ENCODE measurements at places on chromosomes 2 and 18. TPM values are rescaled to one million over a fixed set of nuclear protein-coding genes. Genes with fewer than 3 reads are reported as not detected.

Gene CCDC195
- not detected for total RNA-seq

Gene CD207
- not detected for total RNA-seq

Gene NLRC4
- total RNA-seq = not detected

Gene DNAH7
- 0.20 TPM for total RNA-seq

Gene RGPD6
- 9.3 TPM for total RNA-seq

Gene THSD7B
- total RNA-seq = not detected

Gene TSPYL6
- not detected for total RNA-seq

Gene DNAJC5G
- not detected for total RNA-seq

- no peaks in the 10 kb centered on the region for H3K27me3 ChIP-seq
- DNase-seq = no peak
- H3K4me3 ChIP-seq = no peak overlapping the region
- H3K4me1 ChIP-seq = peaks cover 67% of the 10 kb centered on the region
These were observed 370.8 kb downstream of the TNS1 start for GRCh38 chr2:217632043-217632442.

DNA sequence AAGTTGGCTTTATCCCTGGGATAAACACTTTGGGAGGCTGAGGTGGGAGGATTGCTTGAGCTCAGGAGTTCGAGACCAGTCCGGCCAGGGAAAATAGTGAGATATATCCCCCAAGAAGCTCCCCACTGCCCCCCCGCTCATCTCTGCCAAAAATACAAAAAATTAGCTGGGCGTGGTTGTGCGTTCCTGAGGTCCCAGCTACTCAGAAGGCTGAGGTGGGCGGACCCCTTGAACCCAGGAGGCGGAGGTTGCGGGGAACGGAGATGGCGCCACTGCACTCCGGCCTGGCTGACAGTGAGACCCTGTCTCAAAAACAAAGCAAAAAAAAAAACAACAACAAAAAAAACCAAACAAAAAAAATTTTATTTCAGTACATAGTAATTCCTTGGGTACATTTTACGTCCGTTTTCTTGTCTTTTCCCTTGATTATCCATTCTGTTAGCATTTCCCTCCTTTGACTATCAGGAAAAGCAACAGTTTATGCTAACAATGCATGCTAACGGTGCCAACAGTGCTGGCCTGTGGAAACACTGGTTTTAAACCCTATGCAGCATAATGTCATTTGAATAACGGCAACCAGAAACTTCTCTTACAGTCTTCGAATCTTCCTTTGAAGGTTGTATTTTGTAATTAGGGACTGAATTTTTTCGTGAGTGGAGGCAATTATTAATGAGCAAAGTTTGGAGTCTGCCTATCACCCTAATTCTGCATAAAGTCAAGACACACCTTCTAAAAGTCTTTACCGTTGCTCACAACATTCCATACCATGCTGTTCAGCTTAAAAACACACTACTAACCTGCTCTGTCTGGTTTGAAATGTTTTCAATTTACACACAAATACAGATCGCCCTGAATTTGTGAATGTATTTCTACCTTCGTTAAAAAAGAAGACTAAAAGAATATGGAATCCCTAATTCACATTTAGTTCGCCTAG lies 721 bp upstream of the MIB1 start:
- H3K27me3 ChIP-seq = no peaks in the 10 kb centered on the region
- DNase-seq = no peak
- H3K4me3 ChIP-seq = peak overlapping the region; percentile 94
- peak overlapping the region; percentile 99 for H3K27ac ChIP-seq
- H3K36me3 ChIP-seq = peaks cover 6% of the 10 kb centered on the region

- peaks cover 2% of the 10 kb centered on the region for H3K36me3 ChIP-seq
- no peaks in the 10 kb centered on the region for H3K4me1 ChIP-seq
- no peak for DNase-seq
- no peak overlapping the region for H3K4me3 ChIP-seq
- no peak overlapping the region for H3K27ac ChIP-seq
- H3K27me3 ChIP-seq = peaks cover 23% of the 10 kb centered on the region
These were observed 6.0 kb downstream of the LHCGR start for GRCh38 chr2:48749291-48750127.

GRCh38 chr18:10563886-10564285 lies 38.1 kb downstream of the NAPG start:
- DNase-seq = no peak
- peaks cover 29% of the 10 kb centered on the region for H3K4me1 ChIP-seq
- H3K27me3 ChIP-seq = no peaks in the 10 kb centered on the region
- no peak overlapping the region for H3K27ac ChIP-seq
- no peaks in the 10 kb centered on the region for H3K36me3 ChIP-seq

DNA sequence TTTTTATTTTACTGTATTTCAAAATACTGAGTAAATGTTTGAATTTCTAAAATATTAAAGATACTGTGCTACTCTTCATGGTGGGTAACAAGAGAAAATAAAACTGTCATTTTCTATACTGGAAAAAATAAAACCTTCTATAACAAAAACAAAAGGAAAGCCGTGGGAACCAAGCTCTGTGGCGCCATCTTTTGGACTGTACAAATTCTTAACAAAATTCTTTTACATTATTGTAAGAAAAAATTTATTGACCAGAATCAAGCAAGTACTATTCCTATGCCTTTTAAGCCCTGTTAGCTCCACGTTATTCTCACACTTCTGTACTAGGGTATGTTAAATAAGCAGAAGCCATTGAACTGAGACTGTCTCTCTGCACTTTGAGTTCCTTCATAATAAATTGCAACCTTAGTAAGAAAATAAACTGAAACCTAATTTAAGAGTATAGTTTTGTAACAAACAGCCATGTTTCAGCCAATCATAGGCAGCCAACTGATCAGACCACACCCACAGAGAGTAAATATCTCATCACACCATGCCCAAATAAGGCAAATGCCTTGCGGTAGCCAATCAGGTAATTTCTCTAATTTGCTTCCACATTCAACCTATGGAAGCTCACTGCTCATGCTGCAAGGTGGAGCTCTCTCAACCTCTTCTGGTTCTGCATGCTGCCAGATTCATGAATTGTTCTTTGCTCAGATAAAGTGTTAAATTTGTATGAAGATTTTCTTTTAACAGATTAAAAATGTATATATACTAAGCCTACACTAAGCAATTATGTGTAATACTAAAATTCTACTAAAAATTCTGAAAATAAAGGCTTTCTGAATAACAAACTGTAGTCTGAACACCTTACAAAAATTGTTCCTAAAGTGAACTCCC lies 42.2 kb downstream of the HIBCH start:
- no peak overlapping the region for H3K27ac ChIP-seq
- peaks cover 20% of the 10 kb centered on the region for H3K4me1 ChIP-seq
- no peak overlapping the region for H3K4me3 ChIP-seq
- no peaks in the 10 kb centered on the region for H3K27me3 ChIP-seq

GRCh38 chr18:73006331-73006730 lies 138.5 kb upstream of the NETO1 start:
- no peak overlapping the region for H3K4me3 ChIP-seq
- H3K36me3 ChIP-seq = no peaks in the 10 kb centered on the region
- H3K4me1 ChIP-seq = no peaks in the 10 kb centered on the region
- no peak for DNase-seq

- no peak for DNase-seq
- H3K4me3 ChIP-seq = no peak overlapping the region
- H3K36me3 ChIP-seq = no peaks in the 10 kb centered on the region
- H3K27me3 ChIP-seq = no peaks in the 10 kb centered on the region
These were observed 196.0 kb downstream of the ZEB2 start for GRCh38 chr2:144323946-144324345.

DNA sequence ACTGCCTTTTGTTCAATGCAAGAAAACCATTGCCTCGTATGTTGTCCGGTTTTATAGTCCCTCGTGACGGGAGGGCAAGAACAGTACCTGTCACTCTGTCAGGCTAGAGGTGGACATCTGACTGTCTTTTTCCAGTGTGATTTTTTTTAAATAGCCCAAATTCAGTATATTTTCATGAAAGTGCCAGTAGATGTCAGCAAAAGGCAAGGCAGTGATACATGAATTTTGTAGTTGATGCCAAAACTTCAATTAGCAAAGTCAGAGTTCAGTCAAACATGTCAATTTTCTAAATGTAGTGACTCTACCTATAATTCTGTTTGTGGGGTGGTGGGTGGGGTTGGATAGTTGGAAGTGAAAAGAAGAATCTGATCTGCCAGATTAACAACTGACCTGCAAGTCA lies 296.0 kb upstream of the MC4R start:
- H3K4me3 ChIP-seq = no peak overlapping the region
- no peaks in the 10 kb centered on the region for H3K4me1 ChIP-seq
- H3K27me3 ChIP-seq = peaks cover 8% of the 10 kb centered on the region
- no peaks in the 10 kb centered on the region for H3K36me3 ChIP-seq

DNA sequence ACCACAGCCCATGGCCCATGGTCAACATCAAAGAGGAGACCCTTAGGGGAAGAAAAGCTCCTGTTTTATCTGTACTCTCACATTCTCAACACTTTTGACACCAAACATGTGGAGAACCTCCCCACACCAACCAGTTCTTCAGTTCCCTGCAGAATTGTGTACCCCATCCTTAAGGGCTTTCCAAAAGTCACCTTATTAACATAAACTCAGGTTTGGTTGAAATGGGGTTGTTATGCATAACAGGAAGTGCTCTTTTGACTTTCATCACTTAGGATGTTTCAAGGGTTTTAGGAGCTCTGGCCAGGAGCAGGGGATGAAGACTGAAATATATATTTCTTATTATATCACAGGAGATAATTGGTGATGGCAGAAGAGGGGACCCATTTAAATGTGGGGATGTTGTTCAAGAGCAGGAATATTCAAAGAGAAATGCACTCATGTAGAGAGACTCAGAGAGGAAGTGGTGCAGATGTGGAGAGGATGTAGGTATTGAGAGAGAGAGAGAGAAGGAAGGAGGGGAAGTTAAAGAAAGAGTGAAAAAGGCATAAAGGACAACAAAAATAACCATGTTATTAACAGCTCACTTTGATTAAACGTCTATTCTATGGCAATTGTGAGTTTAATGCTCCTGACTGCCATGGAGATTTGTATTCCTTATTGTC lies 35.2 kb downstream of the SP140L start:
- no peak for DNase-seq
- H3K4me1 ChIP-seq = peaks cover 4% of the 10 kb centered on the region
- H3K27ac ChIP-seq = no peak overlapping the region
- no peaks in the 10 kb centered on the region for H3K27me3 ChIP-seq

DNA sequence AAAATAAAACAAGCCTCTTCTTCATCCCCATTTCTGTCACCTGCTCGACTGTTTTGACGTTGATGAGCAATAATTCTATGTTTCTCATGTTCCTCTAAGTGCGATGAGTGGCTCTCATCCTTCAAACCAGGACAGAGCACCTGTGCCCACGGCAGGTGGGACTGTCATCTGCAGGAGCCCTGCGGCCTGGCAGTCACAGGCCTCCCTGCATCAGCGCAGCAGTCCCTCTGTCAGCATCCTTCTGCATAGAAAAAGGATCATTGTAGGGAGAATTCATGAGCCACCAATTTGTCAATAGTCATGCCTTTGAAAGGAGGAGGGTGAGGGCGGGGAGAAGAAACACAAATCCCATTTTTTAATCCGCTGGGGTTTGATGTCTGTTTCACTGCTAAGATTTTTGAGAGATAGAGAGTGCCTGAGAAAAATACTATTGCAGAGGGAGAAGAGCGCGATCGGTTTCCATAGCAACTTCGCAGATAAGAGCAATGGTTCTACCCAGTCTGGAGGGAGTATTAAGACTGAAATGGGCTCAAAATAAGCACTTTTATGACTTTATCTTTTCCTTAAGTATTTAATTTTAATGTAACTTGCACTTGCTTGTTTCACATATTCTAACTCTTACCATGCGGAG lies 234.3 kb upstream of the NCKAP5 start:
- H3K27ac ChIP-seq = no peak overlapping the region
- no peaks in the 10 kb centered on the region for H3K4me1 ChIP-seq
- DNase-seq = no peak
- no peak overlapping the region for H3K4me3 ChIP-seq

GRCh38 chr18:24586662-24587360 lies 126.4 kb downstream of the HRH4 start:
- no peak for DNase-seq
- no peak overlapping the region for H3K27ac ChIP-seq
- H3K4me3 ChIP-seq = no peak overlapping the region
- no peaks in the 10 kb centered on the region for H3K36me3 ChIP-seq
- peaks cover 6% of the 10 kb centered on the region for H3K27me3 ChIP-seq

DNA sequence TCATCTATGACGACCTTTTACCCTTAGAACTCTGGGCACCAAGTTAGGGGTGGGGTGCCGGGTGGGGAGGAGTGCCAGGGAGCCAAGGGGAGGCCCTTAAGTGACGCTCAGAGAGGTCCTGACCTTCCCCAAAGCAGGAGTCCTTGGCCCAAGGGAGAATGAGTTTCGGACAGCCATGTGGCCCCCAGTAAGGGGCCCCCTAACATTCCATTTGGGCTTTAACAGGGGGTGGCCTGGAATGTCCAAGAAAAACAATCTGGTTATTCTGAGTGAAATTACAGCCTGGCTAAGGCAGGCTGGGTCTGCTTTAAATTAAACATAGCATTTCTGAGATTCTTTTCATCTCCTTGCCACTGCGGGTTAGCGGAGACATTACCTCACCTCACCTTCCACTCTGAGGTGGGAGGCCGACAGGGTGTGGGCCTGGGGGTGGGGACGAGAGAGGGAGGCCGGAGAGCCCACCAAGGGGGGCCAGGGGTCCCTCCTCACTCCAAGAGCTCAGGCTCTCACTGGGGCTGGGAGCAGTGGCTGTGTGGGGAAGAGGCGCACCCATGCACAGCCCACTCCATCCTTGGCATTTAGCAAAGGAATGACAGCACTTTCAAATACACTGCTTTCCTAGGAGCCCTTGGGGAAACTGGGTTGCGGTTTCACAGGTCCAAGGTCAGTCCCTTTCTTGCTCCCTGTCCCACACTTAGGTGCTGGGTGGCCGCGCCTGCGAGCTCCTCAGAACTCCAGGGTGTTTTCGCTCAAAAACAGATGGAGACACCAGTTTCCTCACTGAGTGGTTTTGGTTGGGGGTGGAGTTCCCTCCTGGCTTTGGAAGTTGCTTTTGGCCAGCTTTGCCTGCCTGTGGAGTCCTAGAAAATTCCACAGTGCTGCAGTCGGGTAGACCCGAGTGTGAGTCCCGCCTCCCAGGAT lies 107.4 kb downstream of the POLR1A start:
- H3K27me3 ChIP-seq = no peaks in the 10 kb centered on the region
- peaks cover 69% of the 10 kb centered on the region for H3K4me1 ChIP-seq
- peak overlapping the region; percentile 49 for H3K4me3 ChIP-seq
- H3K27ac ChIP-seq = peak overlapping the region; percentile 94
- peaks cover 2% of the 10 kb centered on the region for H3K36me3 ChIP-seq
- peak; percentile 87 for DNase-seq

GRCh38 chr18:49754866-49755265 lies 58.5 kb downstream of the ACAA2 start:
- no peak overlapping the region for H3K27ac ChIP-seq
- H3K4me3 ChIP-seq = no peak overlapping the region
- H3K27me3 ChIP-seq = peaks cover 17% of the 10 kb centered on the region

DNA sequence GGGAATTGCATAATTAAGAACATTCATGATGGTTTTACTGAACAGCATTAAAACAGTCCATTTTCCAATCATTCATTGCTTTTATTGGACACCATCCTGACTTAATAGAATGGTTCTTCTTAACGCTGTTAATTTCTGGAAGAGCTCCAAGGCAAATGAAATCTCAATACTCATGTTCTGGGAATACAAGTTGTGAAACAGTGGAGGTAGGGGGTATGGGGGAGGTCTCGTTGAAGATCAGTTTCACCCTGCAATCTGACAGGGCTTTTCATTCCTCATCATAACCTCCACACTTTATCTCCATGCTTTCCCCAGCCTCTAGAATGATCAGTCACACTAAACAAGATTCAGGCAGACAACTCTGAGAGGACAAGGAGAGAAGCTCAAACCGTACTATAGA lies 113.6 kb downstream of the ETAA1 start:
- H3K36me3 ChIP-seq = peaks cover 2% of the 10 kb centered on the region
- H3K27ac ChIP-seq = no peak overlapping the region
- DNase-seq = no peak
- no peaks in the 10 kb centered on the region for H3K4me1 ChIP-seq
- H3K27me3 ChIP-seq = no peaks in the 10 kb centered on the region
- no peak overlapping the region for H3K4me3 ChIP-seq

Measured in chondrocyte (in vitro differentiated cells).